Breast epithelium (tissue), 4 donors: ENCODE measurements at places on chromosomes 5 and 9.

DNA sequence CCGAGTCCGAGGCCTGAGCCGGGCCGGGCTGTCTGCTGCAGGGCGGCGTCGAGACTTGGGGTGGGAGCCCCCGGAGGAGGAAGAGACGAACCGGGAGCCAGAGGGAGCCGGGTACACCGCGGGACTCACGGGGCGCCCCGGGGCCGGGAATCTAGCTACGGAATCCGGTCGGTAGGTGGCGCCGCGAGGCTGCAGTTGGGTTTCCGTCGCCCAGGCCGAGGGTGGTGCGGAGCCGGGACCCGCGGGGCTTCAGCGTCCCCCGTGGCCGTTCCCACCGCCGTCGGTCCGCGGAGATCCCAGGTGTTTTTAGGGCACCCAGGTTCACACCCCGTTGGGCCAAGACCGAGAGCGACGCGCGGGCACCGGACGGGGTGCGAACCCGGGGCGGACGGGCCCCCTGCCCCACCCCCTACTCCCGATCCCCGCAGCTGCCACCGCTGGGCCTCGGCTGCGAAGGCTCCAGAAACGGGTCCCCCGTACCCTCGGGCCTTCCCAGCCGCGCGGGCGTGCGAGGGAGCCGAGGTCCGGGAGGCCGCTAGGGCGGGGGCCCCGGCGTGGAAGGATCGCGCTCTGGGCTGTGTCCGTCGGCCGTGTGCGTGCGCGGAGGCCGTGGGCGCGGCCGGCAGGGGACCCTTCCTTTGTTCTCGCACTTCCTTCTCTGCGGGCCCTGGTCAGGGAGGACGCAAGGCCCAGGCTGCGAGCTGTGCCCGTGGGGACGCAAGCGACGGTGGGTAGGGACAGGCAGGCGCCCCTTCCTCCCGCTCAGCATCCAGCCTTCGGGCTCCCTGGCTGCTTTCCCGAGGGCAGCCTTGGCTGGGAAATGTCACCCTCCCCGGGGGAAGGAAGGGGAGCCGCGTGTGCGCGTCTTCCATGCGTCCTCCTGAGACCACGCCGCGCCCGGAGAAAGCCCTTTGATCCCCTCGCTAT is 146.6 kb downstream of the GAPVD1 start:
- H3K4me3 ChIP-seq: peak overlapping the region; percentile 63
- H3K27me3 ChIP-seq: no peaks in the 10 kb centered on the region
- DNase-seq: peak; percentile 80
- no peaks in the 10 kb centered on the region for H3K36me3 ChIP-seq
- no peak overlapping the region for H3K27ac ChIP-seq
- no peaks in the 10 kb centered on the region for H3K4me1 ChIP-seq

- no peaks in the 10 kb centered on the region for H3K27me3 ChIP-seq
- no peak overlapping the region for H3K27ac ChIP-seq
- no peaks in the 10 kb centered on the region for H3K36me3 ChIP-seq
- no peak for DNase-seq
These were observed 16.4 kb upstream of the SPINK6 start for GRCh38 chr5:148186248-148187003.

DNA sequence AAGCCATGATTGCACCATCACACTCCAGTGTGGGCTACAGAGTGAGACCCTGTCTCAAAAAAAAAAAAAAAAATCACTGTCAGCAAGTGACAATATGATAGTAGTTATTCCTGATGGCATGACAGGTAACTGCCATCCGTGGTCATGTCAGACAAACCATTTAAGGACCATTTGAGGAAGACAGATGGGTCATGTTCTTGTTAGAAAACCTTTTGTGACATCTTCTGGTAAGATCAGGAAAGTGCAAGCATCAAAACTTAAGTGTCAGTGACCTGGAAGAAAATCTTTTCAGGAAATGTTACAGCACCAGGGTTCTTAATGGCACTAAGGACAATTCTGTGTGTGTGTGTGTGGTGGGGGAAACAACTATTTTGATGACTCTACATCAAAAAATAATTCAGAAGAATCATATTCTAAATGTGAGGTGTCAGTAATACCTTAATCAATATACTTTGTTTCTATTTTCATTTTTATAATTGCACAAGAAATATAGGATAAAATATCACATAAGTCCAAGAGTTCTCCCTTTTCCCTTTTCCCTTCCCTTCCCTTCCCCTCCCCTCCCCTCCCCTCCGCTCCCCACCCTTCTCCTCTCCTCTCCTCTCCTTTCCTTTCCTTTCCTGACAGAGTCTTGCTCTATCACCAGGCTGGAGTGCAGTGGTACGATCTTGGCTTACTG is 17.8 kb downstream of the SLC38A9 start:
- no peak for DNase-seq
- no peaks in the 10 kb centered on the region for H3K36me3 ChIP-seq
- no peak overlapping the region for H3K4me3 ChIP-seq
- no peaks in the 10 kb centered on the region for H3K27me3 ChIP-seq

- H3K27me3 ChIP-seq: no peaks in the 10 kb centered on the region
- peaks cover 10% of the 10 kb centered on the region for H3K36me3 ChIP-seq
These were observed 16.7 kb downstream of the CDKN2AIPNL start for GRCh38 chr5:134394932-134395331.

GRCh38 chr5:132753135-132753987 is 6.1 kb downstream of the CCNI2 start:
- no peaks in the 10 kb centered on the region for H3K27me3 ChIP-seq
- no peaks in the 10 kb centered on the region for H3K4me1 ChIP-seq
- no peak overlapping the region for H3K4me3 ChIP-seq
- peak; percentile 50 for DNase-seq

DNA sequence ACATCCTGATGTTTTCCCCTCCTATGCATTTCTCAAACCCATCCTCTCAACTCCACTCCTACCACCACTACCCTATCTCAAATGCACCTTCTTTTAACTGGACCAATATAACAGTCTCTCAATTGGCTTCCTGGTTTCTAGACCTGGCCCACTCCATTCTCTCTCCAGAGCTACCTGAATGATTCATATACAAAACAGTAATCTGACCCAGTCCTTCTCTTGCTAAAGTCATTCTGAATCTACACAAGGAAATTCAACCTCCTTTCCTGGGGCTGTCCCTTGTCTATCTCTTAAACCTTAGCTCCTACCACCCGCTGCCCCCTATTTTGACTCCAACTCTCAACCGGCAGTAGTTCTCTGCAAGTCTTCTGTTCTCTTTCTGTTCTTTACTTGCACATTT is 97.2 kb downstream of the PCSK1 start:
- peaks cover 9% of the 10 kb centered on the region for H3K4me1 ChIP-seq
- no peak overlapping the region for H3K4me3 ChIP-seq
- H3K27ac ChIP-seq: peak overlapping the region; percentile 7
- no peaks in the 10 kb centered on the region for H3K36me3 ChIP-seq
- H3K27me3 ChIP-seq: no peaks in the 10 kb centered on the region

- no peaks in the 10 kb centered on the region for H3K36me3 ChIP-seq
- H3K27ac ChIP-seq: no peak overlapping the region
- DNase-seq: no peak
- no peaks in the 10 kb centered on the region for H3K4me1 ChIP-seq
- H3K4me3 ChIP-seq: no peak overlapping the region
These were observed 174.8 kb downstream of the SLF1 start for GRCh38 chr5:94793113-94793815.

GRCh38 chr5:132132138-132132537 is 58.5 kb downstream of the CSF2 start:
- no peaks in the 10 kb centered on the region for H3K36me3 ChIP-seq
- H3K27me3 ChIP-seq: no peaks in the 10 kb centered on the region
- no peak for DNase-seq
- H3K27ac ChIP-seq: no peak overlapping the region

GRCh38 chr5:6636293-6636692 is 3.1 kb downstream of the SRD5A1 start:
- H3K36me3 ChIP-seq: no peaks in the 10 kb centered on the region
- no peak overlapping the region for H3K27ac ChIP-seq
- no peaks in the 10 kb centered on the region for H3K27me3 ChIP-seq
- H3K4me1 ChIP-seq: no peaks in the 10 kb centered on the region
- H3K4me3 ChIP-seq: no peak overlapping the region
- DNase-seq: peak; percentile 28
